LoVo (cell line): ENCODE measurements at places on chromosomes 2 and 18.

DNA sequence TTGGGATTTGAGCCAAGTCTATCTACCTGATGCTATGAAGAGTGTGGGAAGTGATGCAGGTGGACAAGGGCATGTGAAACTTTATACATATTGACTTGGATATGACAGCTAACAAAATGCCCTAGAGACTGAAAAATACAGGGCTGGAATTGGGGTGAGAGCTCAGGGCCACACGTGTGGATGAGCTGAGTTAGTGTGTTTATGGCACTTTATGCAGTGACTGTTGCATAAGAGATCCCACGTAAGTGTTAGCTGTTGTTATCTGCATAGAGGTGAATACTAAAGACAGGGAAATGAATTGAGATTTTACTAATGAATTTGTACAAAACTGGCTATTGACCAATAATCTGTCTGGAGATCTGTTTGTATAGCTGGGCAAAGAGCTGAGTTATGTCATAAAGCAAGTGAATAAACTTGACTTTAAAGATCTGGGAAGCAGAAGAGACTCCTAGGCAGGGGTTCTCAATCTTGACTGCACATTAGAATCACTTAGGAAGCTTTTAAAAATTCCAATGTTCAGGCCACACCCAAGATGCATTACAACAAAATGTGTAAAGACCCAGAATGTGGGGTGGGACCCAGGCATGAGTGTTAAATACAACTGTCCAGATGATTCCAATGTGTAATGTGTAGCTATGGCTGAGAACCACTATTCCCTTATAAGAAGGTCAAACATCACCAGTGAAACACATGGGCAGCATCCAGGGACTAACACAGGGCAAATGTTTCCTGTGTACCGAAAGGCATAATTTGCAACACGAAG is 74.2 kb upstream of the STK17B start:
- DNase-seq, result no peak

DNA sequence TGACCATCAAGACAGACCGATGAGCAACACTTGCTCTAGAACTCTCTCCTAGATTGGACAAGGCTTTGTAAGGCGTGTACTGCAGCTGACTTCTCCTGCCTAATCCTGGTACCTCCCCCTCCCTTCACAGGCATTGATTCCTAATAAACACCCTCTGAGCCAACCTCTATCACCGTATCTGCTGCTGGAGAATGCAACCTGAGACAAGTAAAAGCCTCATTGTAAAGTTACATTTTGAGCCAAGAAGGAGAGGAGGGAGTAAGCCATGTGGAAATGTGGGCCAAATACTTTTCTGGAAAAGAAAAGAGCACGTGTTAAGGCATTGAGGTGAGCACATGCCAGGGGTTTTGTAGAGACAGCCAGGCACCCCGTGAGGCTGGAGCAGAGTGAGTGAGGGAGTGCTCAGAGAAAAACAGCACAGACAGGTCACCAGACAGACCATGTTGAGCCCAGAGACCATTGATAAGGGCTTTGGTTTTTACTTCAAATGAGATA is 2.6 kb upstream of the WDFY1 start:
- no peak for DNase-seq

DNA sequence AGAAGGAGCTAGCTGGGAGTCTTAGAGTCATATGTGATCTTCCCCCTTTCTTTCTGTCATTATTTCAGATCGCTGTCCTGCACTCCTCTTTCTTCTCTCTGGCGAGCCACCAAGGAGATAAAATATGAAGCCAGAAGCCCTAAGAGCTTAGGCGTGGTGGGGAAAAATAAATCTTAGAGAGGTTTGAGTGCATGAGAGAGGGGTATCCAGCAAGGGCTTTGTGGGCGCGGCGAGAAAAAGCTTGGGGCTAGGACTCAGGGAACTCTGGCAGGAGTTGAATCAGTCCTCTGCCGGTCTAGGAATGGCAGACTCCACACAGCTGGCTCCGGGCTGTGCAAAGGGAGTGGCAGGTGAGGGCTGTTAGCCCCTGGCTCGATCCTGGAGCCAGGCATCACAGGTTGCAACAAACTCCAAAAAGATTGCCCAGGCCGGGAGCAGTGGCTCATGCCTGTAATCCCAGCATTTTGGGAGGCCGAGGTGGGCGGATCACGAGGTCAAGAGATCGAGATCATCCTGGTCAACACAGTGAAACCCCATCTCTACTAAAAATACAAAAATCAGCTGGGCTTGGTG is 20.1 kb upstream of the IGFBP5 start:
- DNase-seq, result no peak

- DNase-seq, result no peak
These were observed 78.8 kb downstream of the ANKRD12 start for GRCh38 chr18:9215221-9215933.
